ENCODE measurements at places on chromosomes 6 and 20.

DNA sequence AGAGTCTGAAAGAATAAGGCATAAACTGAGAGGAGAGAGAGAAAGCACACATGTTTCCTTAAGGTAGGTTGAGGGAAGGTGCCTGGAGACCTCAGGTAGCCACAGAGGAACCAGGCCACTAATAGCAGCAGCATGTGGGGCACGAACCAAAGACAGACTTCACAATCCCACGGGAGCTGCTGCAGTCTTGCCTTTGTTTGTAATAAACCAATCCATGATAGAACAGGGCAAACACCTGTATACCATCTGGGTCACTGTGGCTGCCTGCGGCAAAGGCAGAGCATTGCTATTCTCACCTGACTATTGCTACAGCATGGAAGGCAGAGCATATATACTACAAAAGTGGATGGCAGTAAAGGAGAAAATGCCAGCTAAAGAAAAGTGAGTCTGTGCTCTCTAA lies 36.3 kb downstream of the HEBP2 start:
- DNase-seq = no peak

GRCh38 chr6:16127471-16127870 lies 1.4 kb upstream of the MYLIP start:
- DNase-seq = no peak

- DNase-seq = no peak
Measured at GRCh38 chr20:53809217-53809616, 215.6 kb upstream of the ZNF217 start.

DNA sequence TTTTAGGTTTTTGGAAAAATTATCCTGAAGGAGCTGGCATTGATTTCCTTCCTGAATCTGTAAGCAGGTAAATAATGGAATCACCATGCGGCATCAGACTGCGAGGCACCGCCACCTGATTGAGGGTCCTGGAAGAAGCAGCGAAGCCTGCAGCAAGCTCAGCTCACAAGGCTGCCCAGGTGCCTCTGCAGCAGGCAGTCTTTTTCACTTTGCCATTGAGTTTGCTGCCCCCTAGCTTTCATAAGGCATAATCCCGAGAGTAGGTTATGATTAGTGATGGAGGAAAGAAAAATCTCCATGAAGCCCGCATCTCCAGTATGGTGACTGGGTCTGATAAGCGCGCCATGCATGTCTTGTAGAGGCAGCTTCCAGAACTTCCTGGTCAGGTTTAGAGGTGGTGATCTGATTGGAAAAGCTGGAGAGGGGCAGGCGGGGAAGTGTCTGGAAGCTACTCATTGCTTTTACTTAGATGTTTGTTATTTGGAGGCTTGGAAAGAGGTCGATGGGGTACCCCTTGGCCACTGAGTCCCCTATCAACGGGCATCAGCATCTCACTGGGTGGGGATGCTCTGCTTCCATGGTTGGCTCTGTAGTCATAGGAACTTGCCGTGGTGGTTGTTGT lies 26.7 kb downstream of the IYD start:
- DNase-seq = peak; percentile 50

DNA sequence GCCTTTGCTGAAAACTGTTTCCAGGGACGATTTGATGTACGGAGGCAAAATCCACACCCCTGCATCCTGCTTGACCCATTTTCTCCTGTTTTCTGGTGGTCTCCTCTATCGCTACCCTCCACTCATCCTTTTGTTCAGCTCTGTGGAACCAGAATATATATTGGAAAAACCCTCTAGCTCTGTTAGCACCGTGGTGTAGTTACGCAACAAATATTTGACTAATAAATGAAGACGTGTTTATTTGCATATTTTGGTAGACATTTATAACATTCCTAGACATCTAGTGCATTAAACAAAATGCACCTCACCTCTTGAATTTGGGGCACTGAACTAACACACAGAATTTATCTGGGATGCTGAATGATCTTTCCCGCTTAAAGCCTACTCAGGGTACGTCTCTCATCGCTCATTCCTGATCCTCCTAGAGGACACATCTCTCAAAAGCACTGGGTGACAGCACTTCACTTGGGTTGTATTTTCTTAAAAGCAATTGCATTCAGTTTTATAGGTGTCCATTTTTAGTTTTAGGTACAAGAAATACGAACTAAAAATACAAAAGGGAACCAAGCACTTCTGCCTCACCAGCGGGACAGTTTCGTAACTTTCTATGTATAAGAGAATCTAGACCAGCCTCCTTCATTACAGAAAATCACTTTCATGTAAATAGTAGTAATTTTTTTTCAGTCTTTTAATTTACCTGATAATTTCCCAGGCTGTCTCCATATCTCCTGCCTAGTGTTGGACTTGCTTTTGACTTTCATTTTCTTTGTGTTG lies 59.2 kb downstream of the SNRNP48 start:
- DNase-seq = no peak

- DNase-seq = no peak
Measured at GRCh38 chr6:119728935-119729334, 379.4 kb upstream of the MAN1A1 start.

DNA sequence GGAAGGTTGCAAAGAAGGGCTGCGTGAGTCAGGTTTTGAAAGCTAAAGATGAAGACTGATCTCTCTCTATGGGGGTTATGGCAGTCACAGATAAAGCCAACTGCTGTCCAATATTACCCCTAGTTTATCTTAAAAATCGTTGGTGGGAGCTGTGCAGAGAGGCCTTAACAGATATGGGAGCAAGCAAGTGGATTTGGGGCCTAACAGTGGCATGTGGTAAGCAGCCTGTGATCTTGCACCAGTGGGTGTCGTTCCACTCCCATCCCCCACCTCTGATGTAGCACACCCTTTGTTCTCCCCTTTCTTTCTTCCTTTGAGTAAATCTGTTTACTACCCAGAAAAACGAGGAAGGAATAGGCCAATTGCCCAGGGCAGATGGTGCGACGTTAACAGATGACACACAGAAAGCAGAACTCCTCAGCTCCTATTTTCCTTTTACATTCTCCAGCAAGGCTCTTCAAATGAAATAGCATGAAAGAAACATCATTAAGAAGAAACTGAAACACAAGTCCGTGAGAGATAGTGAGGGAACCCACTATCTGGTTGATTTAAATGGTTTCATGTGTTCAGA lies 274.1 kb upstream of the CITED2 start:
- no peak for DNase-seq

- no peak for DNase-seq
Measured at GRCh38 chr6:31607317-31607716, 7.7 kb upstream of the AIF1 start.

- DNase-seq = no peak
Measured at GRCh38 chr6:32774426-32774825, 11.1 kb upstream of the HLA-DQB2 start.

DNA sequence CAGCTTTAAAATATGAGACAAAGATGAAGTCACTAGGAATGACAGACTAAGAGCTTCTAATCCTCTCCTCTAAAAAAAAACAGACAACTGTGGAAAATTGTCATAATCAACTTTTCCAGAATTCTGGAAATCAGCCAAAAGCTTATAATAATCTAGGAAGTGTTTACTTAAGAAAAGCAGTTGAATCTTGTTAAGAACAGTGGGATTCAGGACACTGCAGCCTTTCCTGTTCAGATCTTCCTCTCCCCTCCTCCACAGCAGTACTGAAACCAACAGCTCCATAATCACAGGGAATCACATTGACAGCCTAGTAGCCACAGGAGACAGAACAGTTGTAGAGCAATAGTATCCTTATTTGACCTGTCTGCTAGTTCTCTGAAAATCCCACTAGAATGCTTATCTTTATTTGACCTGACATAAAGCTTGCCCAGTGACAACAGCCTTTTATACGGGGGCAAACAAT lies 41.6 kb downstream of the IBTK start:
- DNase-seq = no peak

GRCh38 chr6:118042855-118043254 lies 135.8 kb downstream of the SLC35F1 start:
- DNase-seq = no peak

- DNase-seq = no peak
Measured at GRCh38 chr6:9761220-9761619, 653.7 kb downstream of the TFAP2A start.

DNA sequence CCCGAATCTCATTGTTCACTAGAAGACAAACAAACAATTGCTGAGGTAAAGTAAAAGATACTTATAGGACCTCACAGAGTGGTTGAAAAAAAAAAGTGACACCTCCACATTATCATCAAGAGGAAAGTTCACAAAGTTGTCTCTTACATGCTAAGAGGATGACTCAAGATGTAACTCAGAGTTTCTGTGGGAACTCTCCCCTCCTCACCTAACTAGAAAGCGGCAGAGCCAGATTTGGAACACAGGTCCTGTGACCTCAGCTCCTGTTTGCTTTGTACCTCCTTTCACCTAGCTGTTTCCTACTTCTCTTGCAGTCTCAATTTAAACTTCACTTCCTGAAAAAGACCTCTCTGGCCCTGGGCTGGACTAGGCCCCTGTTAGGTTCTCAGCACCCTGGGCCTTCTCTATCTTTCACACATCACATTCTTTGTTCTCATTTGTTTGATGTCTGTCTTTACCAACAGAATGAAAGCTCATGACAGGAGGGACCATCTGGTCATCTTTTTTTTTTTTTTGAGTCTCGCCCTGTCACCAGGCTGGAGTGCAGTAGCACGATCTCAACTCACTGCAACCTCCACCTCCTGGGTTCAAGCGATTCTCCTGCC lies 60.8 kb downstream of the CD24 start:
- DNase-seq = no peak

GRCh38 chr6:16168858-16169257 lies 40.0 kb downstream of the MYLIP start:
- DNase-seq = peak; percentile 47

- no peak for DNase-seq
Measured at GRCh38 chr6:1792989-1793388, 183.3 kb downstream of the FOXC1 start.

DNA sequence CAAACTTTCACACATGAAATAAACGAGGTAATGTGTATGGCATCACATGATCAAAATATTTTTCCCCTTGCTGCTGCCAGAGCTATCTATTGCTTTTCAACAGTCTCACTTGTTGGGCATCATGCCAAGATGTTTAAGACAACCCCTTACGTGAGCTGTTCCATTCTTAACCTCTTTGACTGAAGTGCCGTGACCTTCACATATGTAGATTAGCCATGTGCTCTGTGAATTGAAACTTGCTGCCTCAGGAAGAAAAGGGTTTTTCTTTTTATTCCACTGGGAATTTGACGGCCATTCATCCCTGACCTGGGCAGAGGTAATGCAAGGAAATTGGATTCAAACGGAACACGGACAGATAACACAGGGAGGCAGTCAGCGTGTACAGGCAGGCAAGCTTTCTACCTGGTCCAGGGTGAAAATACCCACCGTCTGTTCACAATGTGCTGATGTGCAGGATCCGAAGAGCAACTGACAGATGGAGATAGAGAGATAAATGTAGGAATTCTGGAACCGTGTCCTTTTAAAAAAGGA lies 14.2 kb downstream of the ARID1B start:
- peak; percentile 52 for DNase-seq

GRCh38 chr6:160005861-160006540 lies 37.1 kb downstream of the IGF2R start:
- DNase-seq = no peak

DNA sequence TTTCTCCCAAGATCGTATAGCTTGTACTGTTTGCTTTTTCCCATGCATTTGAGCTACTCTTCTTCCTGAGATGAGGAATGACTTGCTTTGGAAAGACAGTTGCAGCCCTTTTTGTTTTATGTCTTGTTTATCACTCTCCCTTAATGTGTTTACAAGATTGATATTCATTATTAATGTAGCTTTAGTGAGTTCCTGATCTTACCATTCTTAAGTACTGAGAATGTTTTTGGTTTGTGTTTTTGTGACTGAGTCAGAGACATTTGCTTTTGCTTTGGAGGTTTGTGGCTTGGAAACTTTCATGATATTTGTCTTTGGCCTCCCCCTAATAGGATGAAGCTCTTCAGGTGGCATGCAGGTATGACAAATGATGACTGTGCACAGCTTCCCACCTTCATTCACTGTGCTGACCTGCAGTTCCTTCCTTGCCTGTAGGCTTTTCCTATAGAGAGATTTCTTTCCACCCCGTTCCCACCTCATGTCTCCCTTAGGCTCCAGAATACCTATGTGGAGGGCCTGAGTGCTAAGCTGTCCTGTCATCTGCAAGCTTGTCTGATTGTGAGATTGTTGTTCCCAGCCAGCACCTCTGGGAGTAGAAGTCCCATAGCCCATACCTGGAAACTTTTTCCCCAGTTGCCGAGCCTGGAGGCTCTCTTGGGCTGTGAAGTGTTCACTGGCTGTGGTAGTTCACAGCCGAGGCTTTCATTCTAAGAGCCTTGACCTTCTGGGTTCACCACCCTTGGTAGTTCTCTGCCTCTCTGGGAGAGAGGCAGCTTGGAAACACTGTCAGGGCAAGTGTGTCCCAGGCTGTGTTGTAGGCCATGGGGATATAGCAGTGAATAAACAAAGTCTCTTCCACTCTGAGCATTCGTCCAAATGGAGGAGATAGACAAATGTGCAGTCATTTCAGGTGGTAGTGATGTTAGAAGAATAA lies 27.1 kb downstream of the CDS2 start:
- no peak for DNase-seq

All from CD4-positive, alpha-beta T cell treated with Interleukin-17A for 1 hour (primary cell).